ENCODE measurements at places on chromosomes 5 and 9.

DNA sequence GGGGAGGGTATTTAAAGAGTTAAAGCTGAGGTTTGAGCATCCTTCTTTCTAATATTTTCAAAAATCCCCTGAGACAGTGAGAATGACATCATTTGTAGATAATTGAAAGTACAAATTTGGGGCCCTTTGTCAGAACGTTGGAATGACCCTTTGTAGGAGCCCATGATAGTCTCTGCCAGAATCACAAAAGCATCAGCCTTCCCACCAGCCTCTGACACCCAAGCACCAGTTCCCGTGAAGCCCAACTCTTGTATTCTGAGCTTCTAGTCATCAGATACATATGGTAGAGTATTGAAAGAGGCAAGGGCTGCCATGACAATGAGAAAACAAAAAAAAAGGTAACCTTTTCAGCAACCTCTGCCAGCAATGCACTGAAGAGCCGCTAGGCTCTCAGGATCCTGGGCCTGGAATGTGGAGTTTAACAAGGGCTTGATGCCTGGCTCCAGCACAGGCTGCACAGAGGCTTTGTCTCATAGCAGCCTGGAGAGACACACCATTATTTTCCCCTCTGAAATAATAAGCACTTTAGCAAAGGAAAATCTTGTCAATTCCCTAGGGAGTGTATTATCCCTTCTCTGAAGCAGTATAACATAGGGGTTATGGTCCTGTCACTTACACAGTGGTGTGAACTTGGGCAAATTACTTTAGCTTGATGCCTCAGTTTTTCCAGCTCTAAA lies 114.4 kb downstream of the ZNF608 start:
- no peak for DNase-seq

- no peak for DNase-seq
These were observed 27.6 kb upstream of the ENTREP1 start for GRCh38 chr9:69297300-69297980.

DNA sequence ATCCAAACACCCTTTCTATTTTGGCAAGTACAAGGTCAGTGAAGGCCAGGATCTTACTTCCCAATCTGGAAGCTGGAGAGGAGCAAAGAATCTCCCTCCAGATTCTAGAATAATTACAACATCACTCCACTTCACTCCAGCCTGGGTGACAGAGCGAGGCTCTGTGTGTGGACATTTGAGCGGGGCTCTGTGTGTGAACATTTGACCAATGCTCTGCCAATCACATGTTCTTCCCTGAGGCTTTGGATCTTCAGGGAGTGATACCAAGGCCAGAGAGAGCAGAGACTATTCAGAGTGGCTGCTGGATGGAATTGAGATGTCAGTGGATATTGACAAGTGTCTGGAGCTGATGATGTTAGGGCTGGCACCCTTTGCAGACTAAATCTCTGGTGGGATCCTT lies 24.7 kb upstream of the ANKRD34B start:
- DNase-seq = no peak

DNA sequence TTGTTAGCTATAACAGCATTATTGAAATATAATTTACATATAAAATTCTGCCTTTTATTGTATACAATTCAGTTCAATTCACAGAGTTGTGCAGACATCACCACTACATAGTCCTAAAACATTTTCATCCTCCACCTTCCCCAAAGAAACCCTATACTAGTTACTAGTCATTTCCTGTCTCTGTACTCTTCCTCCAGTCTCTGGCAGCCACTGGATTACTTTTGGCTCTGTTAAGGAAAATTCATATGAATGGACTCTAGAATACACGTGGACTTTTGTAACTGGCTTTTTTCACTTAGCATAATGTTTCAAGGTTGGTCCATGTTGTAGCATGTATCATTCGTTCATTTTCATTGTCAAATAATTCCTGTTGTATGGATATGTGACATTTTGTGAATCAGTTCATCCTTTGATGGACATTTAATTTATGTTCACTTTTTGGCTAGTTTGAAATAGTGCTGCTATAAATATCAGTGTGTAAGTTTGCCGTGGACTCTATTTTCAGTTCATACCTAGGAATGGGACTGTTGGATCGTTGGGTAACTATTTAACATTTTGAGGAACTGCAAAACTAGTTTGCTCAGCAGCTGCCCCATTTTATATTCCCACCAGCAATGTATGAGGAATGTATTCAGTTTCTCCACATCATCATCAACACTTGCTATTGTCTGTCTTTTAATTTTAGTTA lies 9.7 kb downstream of the ICE1 start:
- no peak for DNase-seq

GRCh38 chr9:116380496-116380995 lies 227.0 kb downstream of the PAPPA start:
- DNase-seq = no peak

DNA sequence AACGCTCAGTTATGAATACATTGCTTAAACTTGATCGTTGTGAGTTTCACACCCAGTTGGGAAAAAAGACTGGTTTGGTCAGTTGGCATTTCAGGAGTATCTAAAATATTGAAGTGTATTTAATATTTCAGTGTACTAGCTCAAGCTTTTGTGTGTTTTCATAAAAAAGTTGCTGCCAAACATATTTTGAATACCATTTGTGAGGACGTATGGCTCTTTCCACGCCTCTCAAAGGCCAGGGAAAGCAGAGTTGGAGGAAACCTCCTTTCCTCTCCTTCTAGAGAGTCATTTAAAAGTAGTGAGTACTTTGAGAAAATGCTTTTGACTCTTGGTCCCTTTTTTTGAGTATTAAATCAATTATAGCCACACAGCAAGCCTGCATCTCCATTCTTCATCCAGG lies 43.2 kb upstream of the ANKRD33B start:
- no peak for DNase-seq

- DNase-seq = peak; percentile 81
These were observed 196.8 kb downstream of the AUH start for GRCh38 chr9:91164724-91165520.

DNA sequence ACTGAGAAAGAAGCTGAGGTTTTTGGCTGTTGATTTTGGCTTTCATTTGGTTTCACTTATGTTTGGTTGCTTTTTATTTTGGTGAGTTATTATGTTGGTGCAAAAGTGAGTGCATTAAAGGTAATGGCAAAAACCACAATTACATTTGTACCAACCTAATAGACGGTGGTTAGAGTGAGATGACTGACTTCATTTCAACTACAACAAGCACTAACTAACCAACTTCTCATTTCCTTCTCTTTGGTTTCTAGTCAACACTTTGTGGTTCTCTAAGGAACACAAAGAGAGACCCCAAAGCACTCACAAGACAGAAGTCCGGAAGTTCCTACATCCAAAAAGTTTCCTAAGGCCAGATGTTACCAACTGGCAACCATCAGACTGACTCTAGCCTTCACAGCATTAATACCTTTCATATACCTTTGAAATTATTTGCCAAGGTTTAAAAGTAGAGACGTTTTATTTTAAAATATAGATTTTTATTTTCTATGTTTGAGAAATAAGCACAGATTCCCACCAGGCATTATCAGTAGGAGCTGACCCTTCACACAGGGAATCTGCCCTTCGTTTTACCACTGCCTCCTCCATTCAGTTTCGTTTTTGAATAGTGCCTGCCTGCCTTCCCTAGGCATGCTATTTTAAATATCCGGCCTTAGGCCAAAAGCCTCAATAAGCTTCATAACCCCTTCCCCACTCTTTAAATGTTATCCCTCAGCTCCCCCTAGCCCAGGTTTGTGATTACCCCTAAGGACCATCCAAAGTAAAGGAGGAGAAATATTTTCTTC lies 301.1 kb upstream of the PTGER4 start:
- no peak for DNase-seq

GRCh38 chr9:76893395-76893932 lies 12.4 kb downstream of the PRUNE2 start:
- no peak for DNase-seq

DNA sequence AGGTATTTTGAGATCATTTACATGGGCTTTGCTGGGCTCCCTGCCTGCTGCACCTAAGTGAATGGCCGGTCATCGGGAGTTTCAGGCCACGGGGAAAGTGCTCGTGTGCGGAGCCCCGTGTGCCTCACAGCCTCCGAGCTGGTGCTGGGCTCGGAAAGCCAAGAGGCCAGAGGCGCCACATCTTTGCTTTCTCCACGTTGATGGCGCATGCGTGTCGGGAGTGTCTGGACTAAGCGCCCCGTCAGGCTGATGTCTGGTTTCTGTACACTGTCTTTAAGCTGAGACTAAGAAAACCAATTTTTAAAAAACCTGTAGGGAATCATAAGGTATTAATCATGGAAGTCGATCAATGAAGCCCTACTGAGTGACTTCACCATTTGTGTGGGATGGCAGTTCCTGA lies 69.1 kb downstream of the OTULIN start:
- DNase-seq = no peak

GRCh38 chr9:126449725-126450667 lies 123.4 kb downstream of the MVB12B start:
- no peak for DNase-seq

GRCh38 chr5:148792744-148793143 lies 33.7 kb upstream of the ADRB2 start:
- no peak for DNase-seq

- DNase-seq = no peak
These were observed 354.4 kb downstream of the DIRAS2 start for GRCh38 chr9:90288275-90288639.

DNA sequence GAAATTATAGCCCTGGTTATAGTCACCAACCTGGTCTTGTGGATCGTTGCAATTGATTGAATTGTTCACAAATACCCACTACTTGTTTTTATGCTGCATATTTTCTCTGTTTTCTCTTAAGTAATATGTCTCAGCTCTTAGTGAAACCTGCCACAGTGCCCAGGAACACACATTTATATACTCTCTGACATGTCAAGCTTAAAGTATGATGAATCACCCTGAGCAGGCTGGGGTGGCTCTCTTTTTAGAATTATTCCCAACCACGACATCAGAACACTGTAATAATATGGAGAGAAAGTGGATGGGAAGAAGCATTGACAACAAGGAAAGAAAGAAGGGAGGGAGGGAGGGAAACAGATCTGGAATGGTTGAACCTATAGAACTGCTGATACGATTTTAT lies 72.8 kb upstream of the ZNF608 start:
- no peak for DNase-seq

DNA sequence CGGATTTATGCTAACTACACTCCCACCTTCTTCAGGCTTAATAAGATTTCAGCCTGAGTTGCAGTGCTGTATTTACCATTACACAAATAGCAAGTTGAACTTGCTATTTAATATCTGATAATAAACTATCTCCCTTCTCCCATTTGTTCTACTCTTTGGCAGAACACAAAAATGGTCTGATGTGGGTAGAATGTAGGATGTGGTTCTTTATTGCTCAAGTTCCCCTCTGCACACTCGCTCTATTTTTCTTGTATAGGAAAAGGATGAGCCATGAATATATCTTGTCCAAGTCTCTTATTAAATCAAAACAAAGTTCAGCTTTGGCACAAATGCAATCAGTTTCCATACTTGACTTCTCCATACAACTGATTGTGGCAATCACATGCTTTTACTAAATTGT lies 37.2 kb upstream of the KIF2A start:
- DNase-seq = no peak

GRCh38 chr5:9361835-9362234 lies 184.0 kb downstream of the SEMA5A start:
- no peak for DNase-seq

DNA sequence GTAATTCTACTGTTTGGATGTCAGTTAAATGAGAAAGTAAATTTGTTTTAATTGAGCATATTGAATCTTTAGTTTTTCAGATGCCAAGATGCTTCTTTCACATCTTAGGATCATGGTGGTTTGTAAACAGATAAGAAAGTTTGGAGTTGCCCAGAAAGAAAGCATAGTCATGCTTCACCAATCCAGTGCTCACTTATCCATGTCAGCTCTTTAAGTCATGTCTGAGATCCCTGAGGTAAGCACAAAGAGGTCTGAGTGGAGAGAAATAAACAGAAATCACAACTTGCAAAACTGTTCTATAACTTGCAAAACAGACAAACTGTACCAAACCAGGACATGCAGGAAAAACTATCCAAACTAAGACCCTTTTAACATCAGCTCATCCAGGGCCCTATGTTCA lies 87.7 kb downstream of the OSTF1 start:
- DNase-seq = no peak

GRCh38 chr9:129900263-129901027 lies 65.2 kb downstream of the USP20 start:
- no peak for DNase-seq

DNA sequence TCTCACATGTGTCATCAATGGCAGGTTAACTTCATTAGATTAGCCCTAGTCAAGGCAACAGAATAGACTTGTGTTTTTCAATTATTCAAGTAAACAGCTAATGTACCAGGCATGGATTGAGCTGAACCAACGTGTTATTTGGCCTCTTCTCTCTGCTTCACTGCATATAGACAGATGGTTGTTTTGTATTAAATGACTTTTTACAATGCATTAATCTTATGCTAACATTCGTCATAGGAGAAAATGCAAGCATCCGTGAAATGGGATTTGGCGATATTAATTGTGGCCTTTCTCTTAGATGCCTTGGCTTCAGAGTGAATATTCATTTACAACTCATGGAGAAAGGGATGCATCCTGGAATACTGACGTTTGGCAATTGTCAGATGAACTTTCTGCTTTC lies 208.0 kb downstream of the KCTD16 start:
- DNase-seq = no peak

GRCh38 chr5:11400316-11400715 lies 503.9 kb downstream of the CTNND2 start:
- DNase-seq = no peak

DNA sequence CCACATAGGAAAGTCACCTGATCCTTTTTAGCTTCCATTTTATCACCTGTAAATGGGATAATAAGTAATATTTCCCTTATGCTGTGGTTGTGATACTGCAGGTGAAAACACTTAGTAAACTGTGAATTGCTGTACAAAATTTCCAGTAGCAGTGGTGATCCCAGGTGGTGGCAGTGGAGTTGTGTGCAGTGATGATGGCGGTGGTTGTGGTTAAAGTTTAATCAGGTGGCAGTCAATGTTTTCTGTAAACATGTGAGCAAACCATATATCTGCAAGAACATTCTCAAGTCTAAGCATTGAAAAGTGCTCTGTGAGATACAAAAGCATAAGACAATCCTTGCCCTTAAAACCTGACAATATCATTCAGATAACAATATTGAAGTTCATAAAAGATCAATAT lies 480.2 kb downstream of the RASEF start:
- DNase-seq = no peak

- no peak for DNase-seq
These were observed 86.5 kb upstream of the LMX1B start for GRCh38 chr9:126527109-126527825.

DNA sequence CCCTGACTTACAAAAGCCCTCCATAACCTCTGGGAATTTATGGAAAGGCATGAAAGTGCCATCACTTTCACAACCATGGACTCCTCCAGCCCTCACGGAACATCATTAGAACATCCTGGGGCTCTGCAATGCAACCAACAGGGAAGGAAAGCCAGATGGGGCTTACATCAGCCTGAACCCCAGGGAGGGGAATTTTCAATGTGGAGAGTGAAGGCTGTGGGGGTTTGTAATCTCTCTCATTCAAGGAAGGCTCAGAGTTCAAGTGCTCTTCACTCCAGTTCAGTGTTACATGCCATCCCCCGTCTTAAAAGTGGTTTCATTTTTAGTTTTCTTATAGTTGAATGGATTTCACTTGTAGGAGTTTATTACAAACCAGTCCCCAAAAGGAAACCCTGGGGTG lies 5.7 kb downstream of the SPRY4 start:
- DNase-seq = no peak
